Cortex of kidney (tissue), 1 donor: ENCODE measurements at places on chromosomes 1 and 21.

- DNase-seq: no peak
Measured at GRCh38 chr1:25692560-25692959, 76.0 kb downstream of the MAN1C1 start.

DNA sequence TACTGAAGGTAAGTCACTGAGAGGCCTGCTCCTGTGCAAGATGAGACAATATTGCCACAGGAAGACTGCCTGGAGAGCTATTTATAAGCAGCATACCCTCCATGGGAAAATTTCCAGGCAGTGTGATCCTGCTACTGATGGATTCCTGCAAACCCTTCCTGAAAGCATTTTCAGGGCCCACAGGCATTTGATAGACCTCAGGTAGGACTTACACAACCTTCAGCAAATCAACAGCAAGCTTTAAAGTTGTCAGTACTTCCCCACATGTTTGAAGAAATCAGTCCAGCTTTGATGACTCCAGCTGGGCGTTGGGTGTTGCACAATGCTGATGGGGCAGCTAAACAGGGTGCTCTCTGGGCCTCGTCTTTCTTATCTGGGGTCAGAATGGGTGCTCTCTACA is 108.8 kb downstream of the PLXNA2 start:
- no peak for DNase-seq

DNA sequence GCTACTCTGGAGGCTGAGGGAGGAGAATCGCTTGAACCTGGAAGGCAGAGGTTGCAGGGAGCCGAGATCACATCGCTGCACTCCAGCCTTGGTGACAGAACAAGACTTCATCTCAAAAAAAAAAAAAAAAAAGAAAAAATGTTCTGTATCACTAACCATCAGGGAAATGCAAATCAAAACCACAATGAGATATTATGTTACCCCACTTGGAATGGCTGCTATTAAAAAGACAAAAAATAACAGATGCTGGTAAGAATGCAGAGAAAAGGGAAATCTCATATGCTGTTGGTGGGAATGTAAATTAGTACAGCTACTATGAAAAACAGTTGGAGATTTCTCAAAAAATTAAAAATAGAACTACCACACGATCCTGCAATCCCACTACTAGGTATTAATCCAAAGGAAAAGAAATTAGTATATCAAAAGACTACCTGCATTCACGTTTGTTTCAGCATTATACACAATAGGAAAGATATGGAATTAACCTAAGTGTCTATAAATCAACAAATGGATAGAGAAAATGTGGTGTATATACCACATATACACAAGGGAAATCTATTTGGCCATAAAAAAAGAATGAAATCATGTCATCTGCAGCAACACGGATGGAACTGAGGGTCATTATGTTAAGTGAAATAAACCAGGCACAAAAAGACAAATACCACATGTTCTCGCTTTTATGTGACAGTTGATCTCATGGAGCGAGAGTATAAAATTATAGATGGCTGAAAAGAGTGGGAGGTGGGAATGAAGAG is 62.6 kb downstream of the ABL2 start:
- no peak for DNase-seq

- no peak for DNase-seq
Measured at GRCh38 chr1:159171688-159172501, 480 bp downstream of the CADM3 start.

- DNase-seq: no peak
Measured at GRCh38 chr1:221644663-221645258, 97.1 kb downstream of the DUSP10 start.

DNA sequence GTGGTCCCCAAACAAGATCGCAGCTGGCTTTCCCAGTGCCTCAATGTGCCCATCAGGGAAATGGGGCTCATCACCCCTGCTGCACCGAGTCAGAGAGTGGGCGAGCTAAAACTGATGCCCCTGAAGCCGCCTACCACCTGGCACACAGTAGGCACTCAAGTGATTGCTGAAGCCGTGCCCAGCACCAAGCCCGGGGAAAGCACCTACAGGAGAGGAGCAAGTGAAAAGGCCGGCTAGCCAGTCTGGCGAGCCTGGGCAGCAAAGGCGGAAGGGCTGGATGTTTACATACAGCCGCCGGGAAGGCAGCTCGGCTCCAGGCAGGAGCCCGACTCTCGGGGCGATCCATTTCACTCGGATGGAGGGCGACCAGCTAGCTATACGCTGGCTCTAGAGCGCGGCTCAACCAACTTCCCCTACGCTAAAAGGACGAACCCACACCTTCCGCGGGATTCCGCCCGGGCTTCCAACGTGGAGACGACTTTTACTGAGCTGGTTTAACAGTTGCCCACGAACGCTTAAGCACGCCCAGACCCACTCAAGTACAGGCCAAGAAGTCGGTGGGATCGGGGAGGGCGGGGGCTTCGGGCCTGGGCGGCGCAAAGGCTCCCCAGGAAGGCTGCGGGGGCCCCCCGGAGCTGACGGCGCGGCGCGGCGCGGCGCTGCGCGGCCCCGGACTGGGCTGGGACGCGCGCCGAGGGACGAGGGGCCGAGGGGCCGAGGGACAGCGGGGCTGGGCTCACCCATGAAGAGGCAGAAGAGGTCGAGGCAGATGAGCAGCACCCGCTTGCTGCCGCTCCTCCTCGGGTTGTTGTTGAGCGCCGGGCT is 1.0 kb downstream of the PLPP3 start:
- no peak for DNase-seq

DNA sequence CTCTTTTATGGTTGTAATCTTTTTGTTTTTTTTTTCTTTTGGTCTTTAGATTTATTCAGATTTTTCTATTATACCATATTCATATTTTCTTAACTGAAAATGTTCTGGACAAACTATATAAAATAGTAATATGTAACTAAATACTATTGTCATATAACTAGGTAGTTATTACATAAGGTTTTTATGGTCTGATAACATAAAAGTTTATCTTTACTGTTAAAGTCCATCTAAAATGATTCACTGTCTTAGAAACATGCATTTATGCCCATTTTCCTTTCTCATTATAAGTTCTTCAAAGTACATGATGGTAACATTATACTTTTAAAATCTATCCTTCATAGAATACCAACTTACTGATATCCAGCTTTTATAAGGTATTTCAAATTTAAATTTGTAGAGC is 29.1 kb downstream of the IARS2 start:
- no peak for DNase-seq

GRCh38 chr21:32455548-32455947 is 43.0 kb downstream of the EVA1C start:
- no peak for DNase-seq

DNA sequence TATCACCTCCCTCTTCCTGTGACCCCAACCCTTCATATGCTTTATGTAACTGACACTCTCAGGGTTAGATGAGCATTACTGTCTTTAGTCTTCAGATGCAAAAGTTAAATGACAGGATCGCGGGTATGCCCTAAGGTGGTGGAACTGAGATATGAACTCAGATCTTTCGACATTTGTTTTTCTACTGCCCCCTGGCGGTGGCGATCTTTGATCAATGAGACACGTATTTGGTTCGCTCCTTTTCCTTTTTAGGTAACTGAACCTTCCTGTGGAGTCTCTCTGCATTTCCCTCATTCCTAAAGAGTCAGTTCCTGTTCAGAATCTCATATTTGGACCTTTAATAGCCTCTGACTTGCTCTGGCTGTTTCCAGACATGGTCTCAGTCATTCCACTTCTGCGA is 47.8 kb upstream of the ZP4 start:
- DNase-seq: no peak
